ENCODE measurements at places on chromosomes 4 and X. TPM values are rescaled to one million over a fixed set of nuclear protein-coding genes. Genes with fewer than 3 reads are reported as not detected.

Gene MED28
- total RNA-seq = 4.4 TPM

Gene GC
- not detected for total RNA-seq

Gene RBM47
- 47.6 TPM for total RNA-seq

Gene GABRE
- total RNA-seq = not detected

Gene PRKG2
- 0.40 TPM for total RNA-seq

Gene NPY5R
- not detected for total RNA-seq

Gene ERCC6L
- total RNA-seq = 13.0 TPM

Gene PLS3
- total RNA-seq = 267 TPM

Gene ARR3
- total RNA-seq = not detected

Gene NUDT10
- 0.22 TPM for total RNA-seq

Gene PUDP
- 7.6 TPM for total RNA-seq

Gene MAMLD1
- 2.8 TPM for total RNA-seq

Gene ADAM29
- total RNA-seq = not detected

Gene PITX2
- 1.7 TPM for total RNA-seq

Measured in PC-3 (cell line).